ENCODE measurements at places on chromosomes 7 and 10.

DNA sequence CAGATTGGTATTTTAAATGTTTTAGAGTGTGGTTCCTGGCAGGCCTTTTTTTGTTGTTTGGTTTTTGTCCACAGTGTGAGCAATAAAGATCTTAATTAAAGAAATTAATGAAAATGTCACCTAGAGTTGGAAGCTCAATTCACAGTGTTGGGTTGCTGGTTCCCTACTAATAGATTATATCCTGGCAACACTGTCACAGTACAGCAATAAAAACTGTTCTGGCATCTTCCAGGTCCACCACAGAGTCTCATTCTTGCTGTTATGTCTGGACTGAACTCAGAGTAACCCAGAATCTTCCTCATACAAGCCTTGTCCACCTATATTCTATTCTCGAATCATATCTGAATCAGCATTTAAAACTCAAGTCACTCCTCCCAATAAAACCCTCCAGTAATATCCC, 212.4 kb upstream of the LRRTM3 start:
- DNase-seq, result no peak

DNA sequence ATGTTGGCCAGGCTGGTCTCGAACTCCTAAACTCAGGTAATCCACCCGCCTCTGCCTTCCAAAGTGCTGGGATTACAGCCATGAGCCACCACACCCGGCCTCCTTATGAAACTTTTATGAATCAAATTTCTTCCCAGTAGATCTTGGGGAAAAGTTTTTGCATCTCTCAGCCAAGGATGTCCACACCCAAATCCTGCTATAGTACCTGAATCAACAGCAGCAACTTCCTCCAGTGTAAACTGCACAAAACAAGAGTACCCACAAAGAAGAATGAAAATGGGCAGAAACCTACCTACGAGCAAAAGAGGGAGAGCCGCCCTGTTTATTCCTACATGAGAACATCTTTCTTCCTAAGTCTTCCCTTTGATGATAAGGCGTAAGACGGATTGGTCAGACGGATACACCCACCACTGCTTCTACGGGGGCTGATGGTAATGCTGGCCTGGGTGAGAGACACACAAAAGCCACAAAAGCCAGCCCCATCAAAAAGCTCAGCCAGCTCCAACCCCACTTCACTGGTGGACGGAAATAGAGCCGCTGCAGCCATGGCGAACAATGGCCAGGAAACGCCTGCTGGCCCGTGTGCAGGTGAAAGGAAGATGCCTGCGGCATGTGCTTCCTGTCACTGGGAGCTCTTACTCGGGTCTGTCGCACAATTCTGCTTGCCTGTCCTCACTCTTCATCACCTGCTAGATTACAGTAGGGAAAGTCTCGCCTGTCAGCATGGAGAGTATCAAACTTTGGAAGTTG, 10.4 kb downstream of the JCAD start:
- no peak for DNase-seq

DNA sequence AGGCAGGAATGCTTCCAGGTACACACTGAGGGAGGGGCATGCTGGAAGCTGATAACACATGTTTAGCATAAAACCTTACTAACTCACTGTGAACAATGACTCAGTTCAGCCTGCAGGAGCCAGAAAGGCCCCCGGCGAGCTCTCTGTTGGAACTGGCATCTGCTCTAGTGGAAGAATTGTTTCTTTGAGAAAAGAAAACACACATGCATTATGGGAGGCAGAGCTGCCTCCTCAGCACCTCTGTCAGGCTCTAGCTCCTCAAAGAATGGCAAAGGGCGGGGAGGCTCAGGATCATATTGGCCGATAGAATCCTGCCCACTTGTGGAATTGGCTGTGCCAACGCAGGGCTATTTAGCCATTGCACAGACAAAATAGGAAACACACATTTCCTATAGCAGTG, 338.3 kb downstream of the CXCL12 start:
- no peak for DNase-seq

DNA sequence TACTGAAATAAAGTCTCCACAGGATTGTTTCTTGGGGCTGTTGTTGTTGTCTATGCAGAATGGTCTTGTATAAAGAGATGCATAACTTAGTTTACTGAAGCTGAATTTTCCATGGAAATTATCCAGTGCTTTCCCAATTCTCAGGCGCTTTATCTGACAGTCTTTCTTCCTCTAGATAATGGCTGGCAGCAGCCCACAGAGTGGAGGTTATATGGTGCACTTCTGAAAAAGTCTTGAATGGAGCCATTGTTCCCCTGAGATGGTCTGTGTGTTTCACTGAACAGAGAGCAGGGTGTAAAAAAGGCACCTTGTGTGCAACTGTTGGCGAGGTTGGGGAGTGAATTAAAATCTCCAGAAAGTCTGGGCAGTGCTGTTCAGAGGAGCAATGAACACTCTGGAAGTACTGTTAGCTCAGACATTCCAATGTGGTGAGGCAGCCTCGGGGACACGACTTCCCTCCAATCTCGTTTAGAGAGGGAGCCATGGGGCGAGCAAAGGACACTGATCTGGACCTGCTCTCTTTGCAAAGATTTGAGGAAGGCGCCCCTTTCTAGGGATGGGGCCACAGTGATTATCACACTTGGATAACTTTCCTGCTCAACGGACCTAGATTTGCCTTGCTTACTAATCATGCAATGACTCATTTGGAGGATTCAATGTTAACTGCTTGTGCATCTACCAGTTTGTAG, 2.0 kb upstream of the PLCE1 start:
- no peak for DNase-seq

DNA sequence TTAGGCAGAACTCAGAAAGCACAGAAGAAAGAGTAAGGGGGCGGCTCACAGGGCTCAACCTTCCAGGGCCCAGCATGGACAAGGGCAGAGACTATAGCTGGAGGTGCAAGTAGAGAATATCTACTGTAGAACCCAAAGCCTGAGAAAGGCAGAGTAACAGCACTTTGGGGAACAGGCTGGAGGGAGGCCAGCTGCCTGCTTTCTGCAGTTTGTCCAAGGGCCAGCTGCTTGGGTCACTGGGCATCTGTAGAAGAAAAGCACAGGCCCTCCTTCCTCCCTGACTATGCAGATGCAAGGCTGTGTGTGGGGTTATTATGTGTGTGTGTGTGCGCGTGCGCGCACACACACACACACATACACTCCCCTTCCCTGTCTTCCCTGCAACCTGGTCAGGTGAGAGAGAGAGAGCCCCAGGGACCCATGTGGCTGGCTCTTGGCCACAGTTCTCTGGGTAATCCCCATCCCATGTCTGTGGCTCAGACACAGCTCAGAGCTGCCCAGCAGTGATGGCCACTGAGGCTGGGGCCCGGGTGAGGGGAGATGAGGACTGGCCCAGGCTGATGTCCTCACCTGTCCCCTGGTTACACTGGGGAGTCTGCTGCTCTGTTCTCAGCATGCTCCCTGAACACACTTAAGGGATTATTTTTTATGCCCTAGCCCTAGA, 9.0 kb downstream of the ADRA2A start:
- no peak for DNase-seq

Data from cortex of kidney (tissue), 1 donor.